Nephron progenitor cell (in vitro differentiated cells): ENCODE measurements at places on chromosomes 13 and 19.
A peak's percentile ranks its signal among the peaks of the same experiment; 100 is the strongest.

GRCh38 chr19:48502350-48503018 lies 9.2 kb downstream of the LMTK3 start:
- no peak for DNase-seq

GRCh38 chr19:14536926-14537692 lies 7.7 kb downstream of the TECR start:
- DNase-seq: peak; percentile 83

GRCh38 chr13:80901530-80901929 lies 560.6 kb upstream of the SPRY2 start:
- no peak for DNase-seq

GRCh38 chr19:38255383-38256014 lies 675 bp downstream of the PPP1R14A start:
- no peak for DNase-seq

DNA sequence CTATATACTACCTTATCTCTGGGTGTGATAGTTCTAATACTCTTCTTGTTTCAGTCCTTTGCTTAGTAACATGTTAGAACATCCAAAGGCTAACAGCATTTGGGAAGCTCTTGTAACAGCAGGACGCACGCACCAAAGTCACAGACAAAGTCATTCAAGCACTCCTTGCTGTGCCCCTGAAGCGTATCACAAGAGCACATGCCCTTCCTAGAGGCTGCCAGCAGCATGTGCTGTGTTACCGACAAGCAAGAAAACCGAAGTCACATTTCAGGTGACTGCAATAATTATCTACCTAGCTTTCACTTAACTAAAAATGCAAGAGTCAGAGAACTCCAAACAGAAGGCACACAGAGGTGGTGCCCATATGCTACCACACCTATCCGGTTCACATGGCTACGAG lies 194.1 kb downstream of the KLF12 start:
- no peak for DNase-seq

GRCh38 chr13:21434588-21434987 lies 24.5 kb downstream of the ZDHHC20 start:
- no peak for DNase-seq

- no peak for DNase-seq
Measured at GRCh38 chr13:109715902-109716301, 70.5 kb downstream of the IRS2 start.

DNA sequence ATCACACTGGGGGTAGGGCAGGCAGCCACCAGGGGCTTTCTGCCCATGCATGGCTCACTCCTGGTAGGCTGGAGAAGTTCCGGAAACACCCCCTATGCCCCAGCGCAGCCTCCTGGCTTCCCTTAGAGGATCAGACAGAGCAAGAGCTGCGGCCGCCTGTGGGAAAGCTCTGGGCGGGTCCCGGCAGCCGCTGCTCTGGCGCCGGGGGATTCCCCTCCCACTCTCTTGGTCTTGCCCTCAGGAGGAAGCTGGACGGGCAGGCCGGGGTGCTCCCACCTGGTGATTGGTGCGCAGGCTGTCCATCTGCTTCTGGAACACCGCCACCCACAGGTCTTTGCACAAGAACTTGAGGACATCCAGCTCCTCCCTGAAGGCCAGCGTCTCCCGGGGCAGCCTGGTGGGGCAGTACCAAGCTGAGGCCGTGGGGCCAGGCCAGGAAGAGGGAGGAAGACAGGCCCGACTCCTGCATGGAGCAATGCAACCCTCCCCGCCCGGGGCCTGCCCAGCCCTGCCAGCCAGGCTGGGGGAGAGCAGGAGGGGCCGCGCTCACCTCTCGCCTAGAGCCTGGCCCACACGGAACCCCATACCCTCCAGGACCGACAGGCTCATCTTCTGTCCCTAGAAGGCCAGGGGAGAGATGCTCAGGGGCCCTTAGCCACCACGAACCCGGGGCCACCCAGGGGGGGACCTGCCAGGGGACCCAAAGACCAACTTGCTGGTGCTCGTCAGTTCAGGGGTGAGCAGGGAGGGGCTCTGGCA lies 4.0 kb upstream of the NKPD1 start:
- DNase-seq: peak; percentile 46
